ENCODE measurements at places on chromosomes 2 and 18. TPM values are rescaled to one million over a fixed set of nuclear protein-coding genes. Genes with fewer than 3 reads are reported as not detected.

- no peak overlapping the region for H3K4me3 ChIP-seq
- H3K27me3 ChIP-seq = no peaks in the 10 kb centered on the region
- DNase-seq = no peak
- H3K27ac ChIP-seq = no peak overlapping the region
- no peaks in the 10 kb centered on the region for H3K36me3 ChIP-seq
Observed at GRCh38 chr2:221637851-221638250, 65.7 kb upstream of the EPHA4 start.

Gene KIAA2012
- not detected for total RNA-seq

DNA sequence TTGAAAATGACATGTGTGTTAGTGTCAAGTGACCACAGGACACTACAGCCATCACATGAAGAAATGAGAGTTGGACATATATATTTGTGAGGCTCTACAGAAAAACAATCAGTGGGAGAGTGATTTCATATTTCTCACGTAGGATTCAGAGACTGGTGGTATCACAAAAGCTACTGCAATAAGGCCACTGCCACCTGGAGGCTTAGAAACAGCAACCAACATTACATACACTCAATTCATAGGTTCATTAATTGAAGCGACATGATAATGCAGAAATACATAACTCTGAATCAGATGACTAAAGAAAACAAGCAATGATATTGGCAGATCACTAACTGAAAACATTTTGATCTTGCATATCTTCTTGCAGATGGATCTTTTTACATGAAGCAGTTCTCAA is 248.1 kb upstream of the KLHL14 start:
- H3K36me3 ChIP-seq = no peaks in the 10 kb centered on the region
- DNase-seq = no peak
- no peak overlapping the region for H3K4me3 ChIP-seq

DNA sequence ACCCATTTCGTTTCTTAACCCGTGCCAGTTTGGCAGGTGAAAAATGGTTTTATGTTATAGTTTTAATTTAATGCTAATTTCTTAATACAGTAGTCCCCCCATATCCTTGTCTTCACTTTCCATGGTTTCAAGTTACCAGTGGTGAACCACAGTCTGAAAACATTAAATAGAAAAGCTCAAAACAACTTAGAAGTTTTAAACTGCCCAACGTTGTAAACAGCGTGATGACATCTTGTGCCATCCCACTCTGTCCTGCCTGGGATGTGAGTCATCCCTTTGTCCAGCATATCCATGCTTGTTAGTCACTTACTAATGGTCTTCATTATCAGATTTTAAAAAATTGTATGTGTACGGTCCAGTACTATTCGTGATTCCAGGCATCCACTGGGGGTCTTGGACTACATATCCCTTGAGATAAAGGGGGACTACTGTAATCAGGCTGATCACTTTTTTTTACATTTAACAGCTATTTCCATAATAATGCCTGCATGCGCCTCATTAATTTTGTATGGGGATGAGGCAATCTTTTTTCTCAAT is 31.9 kb downstream of the SLC66A3 start:
- no peaks in the 10 kb centered on the region for H3K27me3 ChIP-seq
- H3K36me3 ChIP-seq = peaks cover 65% of the 10 kb centered on the region
- H3K27ac ChIP-seq = no peak overlapping the region
- DNase-seq = no peak
- H3K4me3 ChIP-seq = no peak overlapping the region

DNA sequence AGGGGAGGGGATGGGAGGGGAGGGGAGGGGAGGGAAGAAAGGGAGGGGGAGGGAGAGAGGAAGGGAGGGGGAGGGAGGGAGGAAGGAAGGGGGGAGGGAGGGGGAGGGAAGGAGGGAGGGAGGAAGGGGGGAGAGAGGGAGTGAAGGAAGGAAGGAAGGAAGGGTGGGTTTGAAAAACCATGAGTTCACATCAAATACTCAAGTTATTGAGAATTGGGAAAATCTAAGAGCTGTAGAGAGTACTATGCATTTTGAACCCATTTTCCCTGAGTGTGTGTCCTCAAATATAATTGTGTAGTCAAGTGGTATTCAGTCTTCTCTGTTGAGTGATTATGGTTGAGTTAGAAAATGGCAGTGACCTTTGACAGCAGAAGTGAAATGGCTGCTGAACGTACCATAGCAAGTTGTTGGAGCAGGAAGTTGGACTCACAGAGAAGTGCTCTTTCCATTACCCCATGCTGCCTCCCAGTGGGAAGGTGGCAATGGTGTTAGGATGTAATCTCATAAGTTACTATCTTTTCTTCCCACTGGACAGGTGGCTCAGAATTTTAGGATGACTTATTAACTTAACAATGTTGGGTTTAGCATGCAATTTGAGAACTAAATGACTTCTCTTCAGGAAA is 214.6 kb downstream of the SETBP1 start:
- H3K27ac ChIP-seq = no peak overlapping the region
- H3K4me3 ChIP-seq = no peak overlapping the region
- H3K36me3 ChIP-seq = no peaks in the 10 kb centered on the region
- H3K27me3 ChIP-seq = no peaks in the 10 kb centered on the region
- H3K4me1 ChIP-seq = no peaks in the 10 kb centered on the region
- DNase-seq = no peak

Gene C2orf78
- not detected for total RNA-seq

Gene PROKR1
- not detected for total RNA-seq

Data from right atrium auricular region (tissue), 2 donors.